ENCODE measurements at places on chromosomes 6 and 20. TPM values are rescaled to one million over a fixed set of nuclear protein-coding genes. Genes with fewer than 3 reads are reported as not detected.

Gene CCDC170
- 0.13 TPM for polyA plus RNA-seq

Gene OPRL1
- 2.0 TPM for polyA plus RNA-seq

GRCh38 chr6:111502154-111502553 is 19.1 kb upstream of the REV3L start:
- no peak for DNase-seq

Gene SPDEF
- polyA plus RNA-seq: not detected

- DNase-seq: no peak
These were observed 11.1 kb downstream of the TRDN start for GRCh38 chr6:123625696-123626095.

Gene JAG1
- 19.7 TPM for polyA plus RNA-seq

- DNase-seq: no peak
These were observed 22.2 kb upstream of the MTRF1L start for GRCh38 chr6:153024709-153025017.
